Motor neuron (in vitro differentiated cells): ENCODE measurements at places on chromosomes 5 and 9. TPM values are rescaled to one million over a fixed set of nuclear protein-coding genes. Genes with fewer than 3 reads are reported as not detected.

GRCh38 chr5:80874162-80874561, 86.0 kb upstream of the RASGRF2 start:
- ATAC-seq: no peak

DNA sequence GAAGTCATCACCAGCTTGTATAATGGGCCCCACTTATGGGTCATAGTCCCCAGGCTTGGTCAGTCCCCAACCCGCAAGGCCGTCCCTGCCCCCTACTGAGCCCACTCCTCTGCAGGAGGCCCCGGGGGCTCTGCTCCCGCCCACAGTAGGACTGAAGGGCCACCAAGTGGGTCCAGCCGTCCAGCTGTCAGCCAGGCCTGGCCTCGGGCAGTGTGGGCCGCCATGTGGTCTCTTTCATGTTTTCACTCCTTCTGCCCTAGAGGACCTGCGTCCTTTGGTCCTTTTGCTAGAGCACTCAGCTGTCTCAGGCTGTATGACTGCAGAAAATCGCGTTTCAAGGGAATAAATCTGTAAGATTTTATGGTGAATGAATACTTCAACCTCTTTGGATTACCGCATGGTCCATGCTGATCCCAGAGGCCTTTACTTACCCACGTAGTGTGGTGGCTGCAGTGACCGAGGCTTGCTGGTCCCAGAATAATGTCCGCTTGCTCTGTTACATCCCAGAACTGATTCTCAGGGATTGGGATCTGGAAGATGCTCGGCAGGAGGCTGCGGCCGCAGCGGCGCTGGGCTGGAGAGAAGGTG, 105.7 kb upstream of the FAM120A start:
- peak; percentile 20 for ATAC-seq

DNA sequence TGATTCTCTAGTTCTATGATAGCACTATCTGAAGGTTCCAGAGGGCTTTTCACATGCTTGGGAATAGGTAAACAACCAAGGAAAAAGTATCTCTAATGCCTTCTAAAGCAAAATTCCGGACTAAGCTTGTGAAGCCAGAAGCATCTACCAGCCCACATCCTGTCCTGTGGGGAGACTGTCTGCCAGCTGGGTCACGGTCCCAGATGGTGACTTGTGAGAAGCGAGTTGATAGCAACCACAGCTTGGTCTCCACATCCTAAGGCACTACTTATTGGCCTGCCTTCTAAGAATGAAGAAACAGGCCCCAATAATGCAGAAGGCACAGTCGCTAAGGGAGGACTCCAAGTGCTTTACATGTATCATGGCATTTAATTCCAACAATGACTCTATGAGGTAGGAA, 184.1 kb upstream of the ADRA1B start:
- ATAC-seq: no peak

GRCh38 chr5:10140195-10140973, 109.3 kb downstream of the ATPSCKMT start:
- no peak for ATAC-seq

SLC25A2 gene
- 0.67 TPM in 1 of 2 replicates, not detected in the other for total RNA-seq

- no peak for ATAC-seq
These were observed 276.2 kb upstream of the POU5F2 start for GRCh38 chr5:94017579-94017978.

- ATAC-seq: peak; percentile 64
These were observed 20.1 kb upstream of the TCERG1 start for GRCh38 chr5:146426853-146427618.

- no peak for ATAC-seq
These were observed 419.9 kb upstream of the GRAMD2B start for GRCh38 chr5:126003309-126003708.

ADRA1B gene
- total RNA-seq: 0.49 and 0.63 TPM in 2 replicates

GRCh38 chr5:34731435-34732232, 75.5 kb downstream of the RAI14 start:
- no peak for ATAC-seq

DNA sequence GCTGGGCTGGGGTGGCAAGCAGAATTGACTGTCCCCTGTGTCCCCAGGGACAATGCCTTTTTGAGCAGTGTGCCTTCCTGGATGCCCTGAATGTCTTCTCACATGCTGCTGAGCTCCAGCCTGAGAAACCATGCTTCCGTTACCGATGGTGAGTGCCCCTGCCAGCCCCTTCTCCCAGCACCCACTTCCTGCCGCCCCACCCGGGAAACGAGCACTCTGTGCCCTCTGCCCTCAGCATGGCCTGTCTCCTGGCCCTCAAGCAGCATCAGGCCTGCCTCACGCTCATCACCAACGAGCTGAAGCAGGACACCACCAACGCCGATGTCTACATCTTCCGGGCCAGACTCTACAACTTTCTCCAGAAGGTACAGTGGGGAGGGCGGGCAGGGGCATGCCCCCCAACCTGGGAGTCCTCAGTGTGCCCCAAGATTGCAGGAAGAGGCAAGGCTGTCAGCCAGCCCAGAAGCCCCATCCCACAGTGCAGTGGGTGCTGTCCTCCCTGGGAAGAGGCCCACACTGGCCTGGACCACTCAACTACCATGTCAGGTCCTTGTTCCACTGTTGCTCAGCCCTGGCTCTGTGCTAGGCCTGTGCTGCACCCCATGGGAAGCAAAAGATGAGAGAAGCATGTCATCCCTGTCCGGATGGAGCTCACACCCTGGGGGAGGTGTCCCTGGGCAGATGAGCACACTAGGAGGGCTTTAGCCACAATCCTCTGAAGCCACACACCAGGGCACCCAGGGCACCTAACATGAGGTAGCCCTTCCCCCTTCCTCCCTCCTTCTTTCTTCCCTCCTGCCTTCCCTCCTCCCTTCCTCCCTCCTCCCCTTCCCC, 4.4 kb downstream of the TTC16 start:
- ATAC-seq: no peak

DNA sequence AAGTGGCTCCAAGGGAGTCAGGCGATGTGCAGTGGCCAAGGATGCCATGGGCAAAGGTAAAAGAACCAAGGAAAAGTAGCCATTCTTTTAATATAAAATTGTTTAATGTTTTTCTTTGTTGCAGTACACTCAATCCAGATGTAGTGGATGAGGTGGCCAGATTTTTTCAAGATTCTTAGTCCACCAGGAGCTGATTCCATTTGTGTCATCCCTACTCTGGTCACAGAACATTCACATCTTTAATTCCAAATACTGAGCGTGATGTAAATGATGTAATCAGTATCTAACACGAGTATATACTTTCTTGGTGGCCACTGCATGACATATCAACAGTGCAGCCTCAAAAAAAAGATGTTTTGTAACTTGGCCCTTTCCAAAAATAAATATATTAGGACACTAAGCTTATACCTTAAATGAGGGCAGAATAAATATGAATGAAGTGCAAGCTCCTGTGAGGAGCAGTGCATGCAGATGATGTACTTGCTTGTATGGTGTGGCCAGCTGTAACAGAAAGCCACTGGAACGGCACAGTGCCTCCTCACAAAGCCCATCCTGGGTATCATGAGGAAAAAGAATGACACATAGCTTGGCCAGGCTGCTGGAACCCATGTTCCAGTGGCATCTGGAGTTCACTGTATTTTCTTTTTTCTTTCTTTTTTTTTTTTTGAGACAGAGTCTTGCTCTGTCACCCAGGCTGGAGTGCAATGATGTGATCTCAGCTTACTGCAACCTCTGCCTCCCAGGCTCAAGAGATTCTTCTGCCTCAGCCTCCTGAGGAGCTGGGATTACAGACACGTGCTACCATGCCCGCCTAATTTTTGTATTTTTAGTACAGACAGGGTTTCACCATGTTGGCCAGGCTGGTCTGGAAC, 6.5 kb upstream of the SPATA24 start:
- ATAC-seq: peak; percentile 19

CNTFR gene
- total RNA-seq: 38.2 and 44.8 TPM in 2 replicates

- ATAC-seq: no peak
These were observed 103.6 kb downstream of the NREP start for GRCh38 chr5:111653408-111653807.

GRCh38 chr5:66840511-66841013, 244.4 kb downstream of the MAST4 start:
- ATAC-seq: no peak

DNA sequence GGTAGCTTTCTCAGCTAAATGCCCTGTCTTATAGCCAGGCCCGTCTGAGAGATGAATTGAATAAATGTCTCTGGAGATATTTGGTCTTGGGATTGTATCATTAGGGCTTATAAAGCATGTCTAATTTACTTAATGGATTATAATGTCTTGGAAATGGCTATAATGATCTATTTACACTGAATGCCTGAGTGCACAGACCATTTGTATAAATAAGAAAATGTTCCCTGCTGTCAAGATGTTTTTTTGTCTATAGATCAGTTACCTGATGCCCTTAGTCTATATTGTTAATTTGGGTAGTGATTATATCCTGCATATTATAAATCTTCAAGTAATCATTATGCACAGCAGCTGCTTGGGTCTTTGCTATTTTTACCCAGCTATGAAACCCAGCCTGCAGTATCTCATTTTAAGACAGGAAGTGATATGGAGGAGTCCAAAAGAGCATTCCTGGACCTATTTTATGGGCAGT, 112.9 kb upstream of the ACTBL2 start:
- peak; percentile 90 for ATAC-seq

RGS7BP gene
- 0.19 and 0.45 TPM in 2 replicates for total RNA-seq

KCNIP1 gene
- 14.3 and 16.7 TPM in 2 replicates for total RNA-seq

BAG1 gene
- 26.7 and 28.6 TPM in 2 replicates for total RNA-seq

GRCh38 chr5:34685485-34686165, 29.5 kb downstream of the RAI14 start:
- no peak for ATAC-seq
